ENCODE measurements at places on chromosomes 1 and 21.

DNA sequence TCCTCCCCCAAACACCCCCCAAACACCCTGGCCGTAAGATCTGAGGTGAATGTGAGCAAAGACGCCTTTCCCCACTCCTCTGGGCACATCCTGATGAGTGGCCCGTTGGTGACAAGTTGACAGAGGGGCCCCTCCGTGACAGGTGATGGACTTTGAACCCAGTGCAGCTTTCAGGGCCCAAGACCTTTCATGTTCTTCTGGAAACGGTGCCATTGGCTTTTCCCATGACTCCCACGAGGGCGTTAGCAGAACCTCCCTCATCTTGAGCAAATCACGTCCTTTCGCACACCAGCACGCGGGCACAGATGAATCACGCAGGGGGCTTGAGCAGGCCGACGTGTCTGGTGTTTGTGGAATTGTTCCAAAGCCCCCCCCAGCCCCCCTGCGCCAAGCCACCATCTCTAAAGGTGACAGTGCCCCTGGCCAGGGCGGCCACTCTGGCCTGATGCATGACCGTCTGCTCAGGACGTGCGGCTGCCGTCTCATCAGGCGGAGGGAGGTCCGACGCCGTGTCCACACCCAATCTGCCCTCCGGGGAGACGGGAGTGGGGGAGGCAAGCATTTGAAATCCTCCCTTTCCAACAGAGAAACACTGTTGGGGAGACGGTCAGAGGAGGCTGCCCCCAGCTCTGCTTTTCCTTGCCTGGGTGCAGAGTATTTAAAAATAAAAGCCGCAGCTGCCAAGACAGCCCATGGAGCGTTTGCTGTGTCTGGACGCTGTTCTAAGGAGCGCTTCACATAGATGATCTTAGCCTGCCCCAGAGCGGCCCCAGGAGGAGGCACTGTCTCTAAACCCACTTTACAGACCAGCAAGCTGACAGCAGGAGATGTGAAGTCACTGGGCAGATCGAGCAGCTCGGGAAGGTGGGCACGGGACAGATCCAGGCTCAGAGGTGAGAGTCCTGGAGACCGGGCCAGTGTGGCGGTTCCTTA lies 98.3 kb upstream of the ARHGEF16 start:
- no peak for DNase-seq

GRCh38 chr1:221166559-221167318 lies 287.5 kb downstream of the HLX start:
- DNase-seq = no peak

DNA sequence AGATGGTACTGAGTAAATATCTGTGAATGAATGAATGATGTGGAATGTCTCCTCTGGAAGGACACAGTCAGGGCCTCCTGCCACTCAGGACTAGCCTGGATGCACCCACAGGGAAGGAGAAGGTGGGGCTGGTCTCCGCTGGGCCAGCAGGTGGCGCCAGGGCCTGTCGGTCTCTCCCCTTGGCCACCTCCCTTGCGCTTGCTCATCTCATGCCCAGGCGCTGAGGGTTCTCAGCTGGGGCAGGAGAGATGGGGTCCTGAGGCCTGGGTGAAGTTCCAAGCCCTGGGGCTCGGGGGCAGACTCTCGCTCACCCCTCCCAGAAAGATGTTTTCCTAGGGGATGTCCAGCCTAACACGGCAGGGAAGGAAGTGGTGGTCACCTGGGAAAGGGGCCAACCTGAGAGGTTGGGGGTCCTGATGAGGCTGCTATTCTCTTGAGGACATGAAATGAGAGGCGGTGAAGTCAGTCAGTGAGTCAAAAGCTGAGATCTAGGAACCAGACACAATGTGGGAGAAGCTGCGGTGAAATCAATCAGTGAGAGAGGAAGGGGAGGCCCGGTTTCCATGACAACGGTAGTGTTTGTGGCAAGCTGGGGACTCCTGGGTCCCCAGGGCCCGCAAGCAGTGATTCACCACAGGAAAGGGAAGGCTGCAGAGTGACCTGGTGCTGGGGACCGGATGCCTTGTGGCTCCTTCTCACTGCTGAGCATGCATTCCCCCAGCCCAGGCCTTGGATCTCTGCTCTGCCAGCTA lies 14.6 kb upstream of the MEX3A start:
- peak; percentile 87 for DNase-seq

DNA sequence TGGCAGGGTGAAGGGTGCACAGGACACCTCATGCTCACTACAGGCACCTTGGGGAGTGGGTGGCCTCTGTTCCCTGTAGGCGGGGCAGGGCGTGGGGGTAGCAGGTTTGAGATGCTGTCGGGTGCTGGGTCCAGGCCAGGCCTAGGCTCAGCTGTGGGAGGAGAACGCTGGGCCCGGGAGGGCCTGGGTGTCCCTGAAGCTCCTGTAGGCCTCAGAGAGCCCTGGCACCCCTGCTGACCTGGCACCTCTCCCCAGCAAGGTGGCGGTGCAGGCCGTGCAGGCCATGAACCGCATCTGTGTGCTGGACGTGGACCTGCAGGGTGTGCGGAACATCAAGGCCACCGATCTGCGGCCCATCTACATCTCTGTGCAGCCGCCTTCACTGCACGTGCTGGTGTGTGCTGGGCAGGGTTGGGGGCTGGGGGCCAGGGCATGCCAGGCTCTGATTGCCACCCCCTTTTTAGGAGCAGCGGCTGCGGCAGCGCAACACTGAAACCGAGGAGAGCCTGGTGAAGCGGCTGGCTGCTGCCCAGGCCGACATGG lies 2.5 kb upstream of the GJC2 start:
- DNase-seq = no peak

DNA sequence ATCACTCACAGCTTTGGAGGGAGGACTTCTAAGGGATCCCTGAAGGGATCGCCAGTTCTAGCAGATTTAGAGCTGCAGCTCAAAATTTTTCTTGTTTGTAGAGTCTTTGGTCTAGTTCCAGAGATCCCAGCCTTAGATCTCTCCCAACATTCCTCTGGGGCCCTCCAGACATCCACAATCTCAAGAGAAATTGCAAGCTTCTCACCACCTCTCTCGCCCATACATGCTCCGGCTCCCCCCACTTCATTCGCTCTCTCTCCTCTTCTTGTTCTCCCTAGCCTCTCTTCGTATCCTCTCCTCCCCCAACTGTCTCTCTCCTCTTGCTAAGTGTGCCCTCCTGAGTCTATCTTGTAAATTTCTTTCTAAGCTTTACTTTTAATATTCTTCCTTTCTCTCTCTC lies 15.1 kb upstream of the TUT4 start:
- no peak for DNase-seq

- DNase-seq = no peak
Observed at GRCh38 chr1:246142320-246142893, 364.7 kb downstream of the SMYD3 start.

- peak; percentile 84 for DNase-seq
Observed at GRCh38 chr1:230426246-230427093, at the start of gene PGBD5. TSS of gene PGBD5 (minus strand) at chr1:230426332. CDS start at chr1:230425928, 404 bp downstream.

GRCh38 chr1:58035523-58035922 lies 511.0 kb downstream of the OMA1 start:
- no peak for DNase-seq

DNA sequence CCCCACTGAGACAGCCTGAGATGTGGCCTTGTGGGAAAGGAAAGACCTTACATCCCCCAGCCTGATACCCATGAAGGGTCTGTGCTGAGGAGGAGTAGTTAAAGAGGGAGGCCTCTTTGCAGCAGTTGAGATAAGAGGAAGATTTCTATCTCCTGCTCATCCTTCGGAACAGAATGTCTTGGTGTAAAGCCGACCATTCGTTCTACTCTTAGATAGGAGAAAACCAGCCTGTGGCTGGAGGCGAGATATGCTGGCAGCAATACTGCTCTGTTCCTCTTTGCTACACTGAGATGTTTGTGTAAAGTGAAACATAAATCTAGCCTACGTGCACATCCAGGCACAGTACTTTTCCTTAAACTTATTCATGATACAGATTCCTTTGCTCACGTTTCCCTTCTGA lies 1.5 kb upstream of the CCDC27 start:
- DNase-seq = no peak

- no peak for DNase-seq
Observed at GRCh38 chr21:36555199-36555800, 75.4 kb upstream of the CLDN14 start.

DNA sequence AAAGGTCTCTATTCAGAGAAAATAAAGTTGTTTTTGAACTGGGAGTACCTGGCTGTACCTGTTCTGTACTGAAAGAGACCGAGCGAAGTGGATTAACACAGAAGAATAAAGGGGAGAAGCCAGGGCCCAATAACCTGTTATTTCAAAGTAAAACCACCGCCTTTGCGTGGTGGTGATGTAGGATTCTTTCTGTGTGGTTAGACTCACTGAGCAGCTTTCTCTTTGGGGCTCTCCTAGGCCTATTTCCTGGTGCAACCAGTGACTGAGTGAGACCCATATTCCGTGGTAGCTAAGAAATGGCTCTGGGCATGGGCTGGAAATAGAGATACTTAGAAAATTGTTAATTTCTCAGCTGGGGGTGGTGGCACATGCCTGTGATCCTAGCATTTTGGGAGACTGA lies 99.9 kb downstream of the XCL2 start:
- no peak for DNase-seq

DNA sequence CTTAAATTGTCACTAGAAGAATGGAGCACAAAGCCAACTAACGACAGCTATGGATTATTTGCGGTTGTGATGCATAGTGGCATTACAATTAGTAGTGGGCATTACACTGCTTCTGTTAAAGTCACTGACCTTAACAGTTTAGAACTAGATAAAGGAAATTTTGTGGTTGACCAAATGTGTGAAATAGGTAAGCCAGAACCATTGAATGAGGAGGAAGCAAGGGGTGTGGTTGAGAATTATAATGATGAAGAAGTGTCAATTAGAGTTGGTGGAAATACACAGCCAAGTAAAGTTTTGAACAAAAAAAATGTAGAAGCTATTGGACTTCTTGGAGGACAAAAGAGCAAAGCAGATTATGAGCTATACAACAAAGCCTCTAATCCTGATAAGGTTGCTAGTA lies 13.5 kb downstream of the USP1 start:
- no peak for DNase-seq

- no peak for DNase-seq
Observed at GRCh38 chr21:31961704-31962103, 88.9 kb downstream of the HUNK start.

DNA sequence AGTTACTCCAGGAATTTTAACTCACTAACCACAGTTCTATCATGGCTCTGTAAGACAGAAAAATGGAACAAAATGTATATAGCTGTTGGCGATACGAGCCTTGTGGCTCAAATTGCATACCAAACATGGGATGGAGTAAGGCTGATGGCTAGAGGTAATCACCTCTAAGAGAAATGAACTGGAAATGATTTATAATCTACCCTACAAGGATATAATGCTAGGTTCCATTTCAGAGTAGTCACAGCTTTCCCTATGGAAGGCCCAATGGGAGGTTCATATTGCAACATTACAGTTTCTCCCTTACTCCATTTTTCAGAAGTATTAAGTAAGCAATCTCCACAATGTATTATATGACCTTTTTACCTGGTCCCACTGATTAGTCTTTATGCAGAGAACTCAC lies 61.6 kb downstream of the EDEM3 start:
- DNase-seq = no peak

DNA sequence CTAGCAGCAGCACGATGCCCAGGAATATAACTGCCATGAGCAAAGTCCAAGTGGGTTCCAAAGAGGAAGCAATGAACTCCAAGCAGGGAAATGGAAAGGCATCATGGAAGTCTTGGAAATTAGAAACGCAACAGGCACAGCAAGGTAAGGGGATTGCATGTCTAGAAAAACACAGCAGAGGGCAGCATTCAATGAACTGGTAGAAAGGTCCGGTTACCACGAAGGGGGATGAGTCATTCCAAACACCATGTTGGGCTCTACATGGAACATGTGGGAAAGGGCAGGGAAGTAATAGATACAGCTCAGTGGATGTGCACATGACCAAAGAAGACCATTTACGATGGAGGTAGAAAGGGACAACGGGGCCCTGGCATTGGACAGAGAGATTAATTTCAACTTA lies 36.4 kb downstream of the RXRG start:
- DNase-seq = no peak

- DNase-seq = no peak
Observed at GRCh38 chr1:68028566-68028965, 21.9 kb downstream of the DIRAS3 start.

DNA sequence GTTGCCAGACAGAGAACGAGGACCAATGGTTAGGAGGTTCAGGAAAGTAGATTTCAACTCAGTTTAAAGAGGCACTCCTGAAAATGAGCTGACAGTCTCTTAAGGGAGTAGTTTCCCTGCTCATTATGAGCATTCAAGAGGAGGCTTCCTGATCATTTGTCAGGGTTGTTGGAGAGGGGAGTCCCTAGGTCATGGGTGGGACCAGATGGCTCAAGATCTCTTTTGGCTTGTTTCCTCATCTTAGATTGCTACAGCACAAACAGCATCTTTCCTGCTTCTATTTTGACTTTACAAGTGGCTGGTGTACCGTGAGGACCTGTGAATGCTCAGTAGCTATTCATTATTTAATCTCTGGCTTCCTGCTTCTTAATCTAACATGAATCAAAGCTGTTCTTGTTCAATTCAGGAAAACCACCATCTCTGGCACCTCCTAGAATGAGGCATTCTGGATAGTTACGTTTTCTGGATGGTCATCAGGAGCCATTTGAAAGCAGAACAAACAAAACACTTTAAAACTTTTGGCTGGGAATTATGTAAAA lies 47.6 kb downstream of the PEX14 start:
- no peak for DNase-seq

- no peak for DNase-seq
Observed at GRCh38 chr1:113088972-113089371, 16.0 kb downstream of the LRIG2 start.

GRCh38 chr1:115409094-115410015 lies 71.3 kb upstream of the NGF start:
- no peak for DNase-seq

- no peak for DNase-seq
Observed at GRCh38 chr1:32127409-32128198, 19.7 kb downstream of the KPNA6 start.

GRCh38 chr1:99003581-99004253 lies 944 bp downstream of the PLPPR5 start:
- DNase-seq = no peak

DNA sequence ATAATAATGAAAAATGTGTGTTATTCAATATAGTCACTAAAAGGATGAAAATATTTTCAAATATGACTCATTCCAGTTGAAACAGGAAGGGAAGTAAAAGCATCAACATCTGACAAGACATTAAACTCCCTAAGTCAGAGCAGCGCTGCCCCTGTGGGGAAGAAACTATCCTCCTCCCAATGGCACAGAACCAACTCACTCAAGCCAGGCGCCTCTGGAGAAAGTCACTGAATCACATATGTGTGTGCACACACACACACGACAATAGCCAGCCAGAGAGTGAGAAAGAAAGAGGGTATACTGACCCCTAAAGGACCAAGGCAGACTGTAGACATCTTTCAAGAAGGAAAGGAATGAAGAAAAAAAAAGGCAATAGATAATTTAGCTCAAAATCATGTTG lies 126.9 kb downstream of the SETD4 start:
- DNase-seq = peak; percentile 19

GRCh38 chr1:172708452-172708851 lies 49.5 kb downstream of the FASLG start:
- no peak for DNase-seq

DNA sequence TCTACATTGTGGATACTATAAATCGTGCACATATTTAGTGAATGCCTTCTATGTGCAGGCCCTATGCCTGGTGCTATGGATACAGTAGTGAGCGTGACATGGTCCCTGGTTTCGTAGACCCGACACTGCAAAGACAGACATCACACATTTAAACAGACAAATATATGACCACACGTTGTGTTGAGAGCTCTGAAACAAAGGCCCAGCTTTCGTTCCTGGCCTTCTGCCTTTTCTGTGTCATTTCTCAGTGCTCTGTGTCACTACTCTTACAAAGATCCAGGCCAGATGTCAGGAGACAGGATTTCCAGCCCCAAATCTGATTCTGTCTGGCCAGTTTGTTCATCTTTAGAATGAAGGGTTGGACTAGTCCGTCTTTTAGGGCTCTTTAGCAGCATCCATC lies 19.3 kb upstream of the TRABD2B start:
- no peak for DNase-seq

Measured in hindlimb muscle (tissue), 1 donor.